AG09319 (cell line): ENCODE measurements at places on chromosomes 16 and 17.

GRCh38 chr17:79993390-79994227, 42.1 kb downstream of the TBC1D16 start:
- DNase-seq = peak; percentile 40

GRCh38 chr16:85252461-85252860, 140.2 kb upstream of the CIBAR2 start:
- DNase-seq = no peak

DNA sequence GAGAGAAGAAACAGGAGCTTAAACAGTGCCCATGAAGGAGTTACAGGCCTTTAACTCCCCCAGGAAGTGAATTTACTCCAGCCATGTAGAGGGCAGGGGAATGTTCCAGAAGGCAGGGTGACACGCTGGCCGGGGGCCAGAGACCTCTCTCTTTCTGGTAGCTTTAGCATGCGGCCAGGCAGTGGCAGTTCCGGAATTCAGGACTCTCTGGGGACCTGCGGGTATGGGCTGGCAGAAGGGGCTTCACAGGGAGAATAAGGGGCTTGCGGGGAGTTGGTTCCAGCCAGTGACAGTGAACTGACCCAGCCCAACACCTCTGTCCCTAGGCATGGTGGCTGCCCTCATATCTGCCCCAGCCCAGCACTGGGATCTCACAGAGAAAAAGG, 40.0 kb downstream of the MYH3 start:
- DNase-seq = no peak

DNA sequence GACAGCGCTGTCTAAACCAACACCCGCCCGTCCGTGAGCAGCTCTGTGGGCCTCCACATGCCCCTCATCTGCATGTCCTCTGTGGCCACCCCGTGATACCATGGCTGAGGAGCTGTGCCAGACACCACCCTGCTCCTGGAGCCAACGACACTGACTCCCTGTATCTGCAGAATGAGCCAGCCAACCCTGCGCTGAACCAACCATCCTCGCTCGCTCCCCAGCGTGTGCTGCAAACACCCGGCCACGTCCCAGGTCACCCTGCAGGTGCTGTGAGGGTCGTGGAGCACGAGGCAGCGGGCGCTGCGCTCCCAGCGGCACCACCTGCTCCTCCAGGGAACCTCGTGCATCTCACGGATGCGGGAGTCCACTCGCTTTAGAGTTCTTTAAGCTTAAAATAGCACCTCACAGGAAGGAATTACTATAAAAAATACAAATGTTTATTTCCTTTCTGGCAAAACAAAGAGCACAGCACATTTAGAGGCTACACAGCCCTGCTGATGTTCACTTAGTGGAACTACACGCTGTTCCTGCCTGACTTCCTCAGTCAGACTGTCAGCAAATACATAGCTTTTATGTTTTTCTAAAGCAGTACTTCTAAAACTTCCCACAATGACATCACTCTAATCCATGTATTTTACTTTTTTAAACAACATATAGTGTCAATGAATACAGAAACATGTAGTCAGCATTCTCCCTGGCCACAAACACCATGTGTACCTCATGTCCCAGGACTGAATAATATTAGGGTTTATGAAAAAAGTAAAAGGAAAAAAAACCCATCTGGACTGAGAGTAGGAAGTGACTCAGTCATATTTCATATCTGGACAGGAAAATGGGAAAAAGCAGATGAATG, 43.5 kb downstream of the MAP1LC3B start:
- no peak for DNase-seq

DNA sequence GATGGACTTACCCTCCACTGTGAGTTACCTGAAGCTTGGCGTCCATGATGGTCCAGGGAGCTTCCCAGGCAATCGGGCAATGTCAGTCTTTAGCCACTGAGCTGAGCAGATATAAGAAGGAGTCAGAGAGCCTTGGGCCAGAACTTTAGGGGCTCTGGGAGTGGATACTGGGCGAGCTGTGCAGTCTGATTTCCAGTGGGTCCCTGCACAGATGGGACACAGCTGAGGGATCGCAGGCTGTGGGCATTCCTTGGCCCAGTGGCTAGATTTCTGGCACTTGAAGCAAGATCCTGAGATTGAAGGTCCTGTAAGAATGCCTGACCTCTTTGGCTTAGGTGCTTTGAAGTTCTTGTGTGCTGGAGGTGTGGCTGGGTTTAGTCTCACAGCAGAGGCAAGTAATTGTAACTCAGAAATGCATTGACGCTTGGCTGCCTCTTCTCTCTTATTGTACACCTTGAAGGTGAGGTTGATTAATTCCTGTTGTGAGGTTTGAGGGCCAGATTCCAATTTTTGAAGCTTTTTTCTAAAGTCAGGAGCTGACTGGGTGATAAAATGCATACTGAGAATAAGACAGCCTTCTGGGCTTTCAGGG, 2283.8 kb downstream of the TP53TG3F start:
- DNase-seq = no peak

DNA sequence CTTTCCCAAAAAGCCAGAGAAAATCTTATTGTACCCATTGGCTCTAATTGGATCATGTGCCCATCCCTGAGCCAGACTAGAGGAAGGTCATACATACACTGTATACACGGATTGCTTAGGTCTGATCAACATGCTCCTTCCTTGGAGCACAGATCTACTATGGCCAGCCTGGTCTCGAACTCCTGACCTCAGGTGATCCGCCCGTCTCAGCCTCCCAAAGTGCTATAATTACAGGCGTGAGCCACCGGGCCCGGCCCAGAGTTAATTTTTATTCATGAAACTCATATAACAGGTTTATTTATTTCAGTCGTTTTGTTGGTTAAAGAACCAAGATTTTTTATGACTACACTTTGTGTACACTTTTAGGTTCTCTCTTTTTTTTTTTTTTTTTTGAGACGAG, 1.2 kb upstream of the TAOK1 start:
- DNase-seq = no peak

DNA sequence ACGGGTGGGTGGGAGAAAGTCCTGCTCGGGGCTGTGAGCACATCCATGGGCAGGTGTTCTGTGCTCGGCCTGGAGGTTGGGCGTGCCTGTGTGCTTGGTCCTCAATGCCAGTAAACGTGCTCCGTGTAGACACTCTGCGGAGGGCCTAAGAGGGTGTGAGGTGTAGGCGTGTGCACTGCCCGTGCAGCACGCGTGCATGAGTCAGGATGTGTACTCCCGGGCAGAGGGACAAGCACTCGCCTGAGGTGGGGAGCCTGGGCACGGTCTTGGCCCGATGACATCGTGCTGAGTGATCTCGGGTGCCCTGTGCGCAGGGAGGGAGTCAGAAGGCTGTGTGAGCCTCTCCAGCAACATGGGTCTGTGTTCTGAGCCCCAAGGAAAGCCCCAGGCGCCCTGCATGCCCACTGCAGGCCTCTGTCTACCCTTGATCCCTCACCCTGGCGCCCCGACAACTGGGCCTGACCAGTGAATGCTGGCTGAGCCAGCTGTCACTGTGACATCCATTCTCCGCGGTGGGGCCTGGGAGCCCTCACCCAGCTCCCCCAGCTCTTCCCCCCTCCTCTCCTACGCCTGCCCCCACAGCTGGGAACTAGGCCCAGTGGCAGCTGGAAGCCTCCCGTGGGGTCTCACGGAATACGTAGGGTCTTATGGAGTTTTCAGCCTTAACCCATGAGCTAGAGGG, 23.5 kb upstream of the NXPH3 start:
- DNase-seq = no peak

DNA sequence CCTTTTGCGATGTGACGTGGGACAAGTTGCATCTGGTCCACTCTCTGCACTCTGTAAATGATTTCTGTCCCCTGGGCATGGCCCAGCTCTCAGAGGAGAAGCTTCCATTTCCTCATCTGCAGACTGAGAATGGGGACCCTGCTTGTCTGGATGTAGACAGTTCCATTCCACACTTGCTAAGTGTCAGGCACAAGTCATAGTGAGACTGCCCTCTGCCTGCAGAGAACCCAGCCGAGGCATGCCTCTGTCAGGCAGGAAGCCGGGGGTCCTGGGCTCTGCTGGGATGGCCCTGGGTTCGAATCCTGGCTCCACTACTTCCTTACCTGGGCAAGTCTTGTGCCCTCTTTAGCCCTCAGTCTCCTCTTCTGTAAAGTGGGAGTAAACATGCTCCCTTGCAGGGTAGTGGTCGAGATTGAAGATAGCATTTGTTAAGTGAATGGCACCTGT, 4.1 kb downstream of the MAP2K3 start:
- DNase-seq = no peak

GRCh38 chr17:50424996-50425681, 879 bp upstream of the ACSF2 start:
- DNase-seq = no peak

GRCh38 chr16:65372171-65372570, 250.3 kb upstream of the CDH11 start:
- no peak for DNase-seq

DNA sequence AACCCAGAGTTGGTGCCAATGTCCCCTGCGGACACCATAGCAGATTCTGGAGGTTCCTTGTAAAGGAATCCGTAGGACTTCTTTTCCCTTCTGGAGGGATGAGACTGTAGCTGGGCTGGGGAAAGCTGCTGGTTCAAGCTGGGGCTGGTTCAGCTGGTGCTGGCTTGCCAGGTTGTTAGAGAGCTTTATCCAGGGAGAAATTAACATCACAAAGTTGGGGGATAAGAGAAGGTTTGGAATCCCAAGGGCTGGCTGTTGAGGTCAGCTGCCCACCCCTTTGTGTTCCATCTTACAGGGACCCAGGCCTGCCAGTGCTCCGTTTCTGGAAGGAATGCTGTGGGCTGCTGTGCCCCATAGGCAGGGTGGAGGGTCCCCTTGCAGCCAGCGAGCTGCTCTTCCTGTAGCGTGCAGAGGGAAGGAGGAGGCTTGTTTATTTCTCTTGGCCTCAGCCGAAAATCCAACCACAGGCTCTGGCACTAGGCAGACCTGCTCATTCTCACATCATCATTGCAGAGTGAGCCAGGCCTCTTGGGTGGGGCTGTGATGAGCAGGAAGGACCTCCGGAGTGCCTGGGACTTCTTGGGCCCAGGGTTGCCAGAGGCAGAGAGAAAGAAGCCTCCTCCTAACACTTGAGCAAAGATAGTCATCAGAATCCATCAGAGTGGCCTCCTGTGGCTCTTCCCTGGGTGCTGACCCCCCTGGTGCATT, 251.1 kb downstream of the SEC14L1 start:
- peak; percentile 98 for DNase-seq

- DNase-seq = no peak
Observed at GRCh38 chr16:15949210-15950160, at the start of gene ABCC1. Gene ABCC1 (plus strand): TSS chr16:15949616. CDS start chr16:15949752, 136 bp downstream.

DNA sequence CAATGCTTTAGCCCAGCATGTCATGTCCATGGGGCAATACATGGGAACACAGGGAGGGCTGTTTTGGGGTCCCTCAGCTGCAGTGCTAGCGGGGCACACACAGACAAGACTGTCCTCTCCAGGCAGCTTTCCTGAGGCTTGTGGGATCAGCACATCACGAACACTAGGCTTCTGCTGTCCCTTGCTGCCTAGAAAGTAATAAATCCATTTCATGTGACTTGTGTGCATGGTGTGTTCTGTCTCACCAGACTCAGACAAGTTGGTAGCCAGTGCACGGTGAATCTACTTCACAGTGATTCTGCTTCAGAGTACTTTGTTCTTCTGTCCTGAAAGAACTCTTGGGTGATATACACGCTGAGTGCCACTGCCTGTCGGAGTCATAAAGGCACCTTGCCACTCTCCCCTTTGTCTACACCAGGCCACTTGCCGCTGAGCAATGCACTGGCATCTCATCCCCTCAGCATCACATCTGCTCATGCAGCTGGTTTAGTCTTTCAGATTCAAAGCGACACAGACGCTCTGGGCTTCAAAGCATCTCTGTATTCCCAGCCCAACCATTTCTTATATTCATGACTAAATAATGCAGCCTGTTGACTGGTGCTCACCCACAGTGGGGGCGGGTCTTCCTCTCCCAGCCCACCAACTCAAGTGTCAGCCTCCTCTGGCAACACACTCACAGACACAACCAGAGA, 95.2 kb upstream of the COX10 start:
- DNase-seq = no peak

DNA sequence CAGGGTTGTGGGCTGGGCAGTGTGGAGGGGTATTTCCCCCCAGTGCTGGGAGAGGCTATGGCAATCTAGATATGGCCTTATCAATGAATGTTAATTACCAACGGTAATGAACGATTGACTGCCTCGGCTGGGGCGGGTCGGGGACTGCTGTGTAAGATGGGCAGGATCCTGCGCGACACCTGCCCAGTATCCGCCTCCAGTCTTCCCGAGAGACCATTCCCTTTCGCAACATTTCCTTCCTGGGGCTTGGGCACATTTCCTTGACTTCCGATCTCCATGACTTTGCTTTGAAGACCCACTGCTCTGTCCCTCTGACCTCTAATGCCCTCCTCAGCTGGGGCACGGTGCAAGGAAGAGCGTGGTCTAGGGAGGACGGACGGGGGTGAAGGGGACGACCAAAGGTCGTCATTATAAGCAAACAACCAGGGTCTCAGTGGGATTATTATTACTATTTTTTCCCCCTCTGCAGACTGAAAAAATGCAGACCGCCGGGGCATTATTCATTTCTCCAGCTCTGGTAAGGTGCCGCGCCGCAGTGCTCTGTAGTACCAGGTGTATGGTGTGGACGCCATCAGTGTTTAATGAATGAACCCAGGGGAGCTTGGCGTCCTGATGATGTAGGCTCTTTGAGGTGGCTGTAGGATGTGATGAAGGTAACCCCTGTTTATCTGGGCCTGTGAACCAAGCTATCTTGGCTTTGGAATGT, 506 bp downstream of the ATP5MC1 start:
- no peak for DNase-seq

GRCh38 chr16:59988591-59988990, 1254.5 kb upstream of the GOT2 start:
- no peak for DNase-seq

DNA sequence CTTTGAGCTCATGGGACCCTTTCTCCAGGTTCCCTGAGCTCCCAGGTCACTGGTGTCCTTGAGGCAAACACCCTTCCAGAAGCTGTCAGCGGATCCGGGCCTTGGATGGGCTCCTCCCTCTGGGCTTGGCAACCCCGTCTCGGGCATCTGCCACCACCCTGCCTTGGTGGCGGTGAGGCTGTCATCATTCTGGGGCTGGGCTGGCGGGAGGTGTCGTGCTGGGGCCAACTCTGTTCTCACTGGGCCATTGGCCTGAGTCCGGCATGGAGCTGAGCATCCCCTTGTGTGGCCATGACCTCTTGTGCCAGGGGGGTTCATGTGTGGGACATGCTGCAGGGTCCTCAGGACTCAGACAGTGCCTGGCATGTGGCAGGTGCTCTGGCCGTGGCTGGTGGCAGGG, 197.6 kb downstream of the LAT start:
- DNase-seq = no peak
